ENCODE measurements at places on chromosomes 2 and 18. TPM values are rescaled to one million over a fixed set of nuclear protein-coding genes. Genes with fewer than 3 reads are reported as not detected.
A peak's percentile ranks its signal among the peaks of the same experiment; 100 is the strongest.

- H3K27me3 ChIP-seq: no peaks in the 10 kb centered on the region
- H3K4me1 ChIP-seq: no peaks in the 10 kb centered on the region
- no peak overlapping the region for H3K4me3 ChIP-seq
- DNase-seq: no peak
- no peak overlapping the region for H3K27ac ChIP-seq
Observed at GRCh38 chr2:29042561-29043075, 31.7 kb downstream of the PCARE start.

NYAP2 gene
- total RNA-seq: not detected

GRCh38 chr2:75459565-75460310 lies 101.0 kb downstream of the EVA1A start:
- no peak overlapping the region for H3K4me3 ChIP-seq
- DNase-seq: no peak
- no peaks in the 10 kb centered on the region for H3K4me1 ChIP-seq
- no peaks in the 10 kb centered on the region for H3K36me3 ChIP-seq
- no peaks in the 10 kb centered on the region for H3K27me3 ChIP-seq

GRCh38 chr2:7956126-7956689 lies 725.6 kb upstream of the ID2 start:
- H3K36me3 ChIP-seq: no peaks in the 10 kb centered on the region
- no peaks in the 10 kb centered on the region for H3K27me3 ChIP-seq
- no peak overlapping the region for H3K27ac ChIP-seq
- H3K4me1 ChIP-seq: no peaks in the 10 kb centered on the region
- no peak for DNase-seq
- no peak overlapping the region for H3K4me3 ChIP-seq

- H3K4me3 ChIP-seq: no peak overlapping the region
- H3K36me3 ChIP-seq: no peaks in the 10 kb centered on the region
- DNase-seq: no peak
- no peak overlapping the region for H3K27ac ChIP-seq
Observed at GRCh38 chr2:68103709-68104055, 40.9 kb upstream of the C1D start.

DNA sequence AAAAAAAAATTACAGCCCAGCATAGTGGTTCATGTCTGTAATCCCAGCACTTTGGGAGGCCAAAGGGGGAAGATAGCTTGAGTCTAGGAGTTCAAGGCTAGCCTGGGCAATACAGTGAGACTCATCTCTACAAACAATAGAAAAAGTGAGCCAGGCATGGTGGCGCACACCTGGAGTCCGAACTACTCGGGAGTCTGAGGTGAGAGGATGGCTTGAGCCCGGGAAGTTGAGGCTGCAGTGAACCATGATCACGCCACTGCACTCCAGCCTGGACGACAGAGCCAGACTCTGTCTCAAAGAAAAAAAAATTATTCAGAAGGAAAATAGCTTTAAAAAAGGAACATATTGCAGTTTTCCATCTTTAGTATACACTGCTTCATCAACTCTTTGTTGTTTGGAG lies 47.8 kb downstream of the CYP27C1 start:
- no peaks in the 10 kb centered on the region for H3K4me1 ChIP-seq
- no peaks in the 10 kb centered on the region for H3K27me3 ChIP-seq
- H3K27ac ChIP-seq: no peak overlapping the region
- no peak for DNase-seq
- no peaks in the 10 kb centered on the region for H3K36me3 ChIP-seq
- H3K4me3 ChIP-seq: no peak overlapping the region

DNA sequence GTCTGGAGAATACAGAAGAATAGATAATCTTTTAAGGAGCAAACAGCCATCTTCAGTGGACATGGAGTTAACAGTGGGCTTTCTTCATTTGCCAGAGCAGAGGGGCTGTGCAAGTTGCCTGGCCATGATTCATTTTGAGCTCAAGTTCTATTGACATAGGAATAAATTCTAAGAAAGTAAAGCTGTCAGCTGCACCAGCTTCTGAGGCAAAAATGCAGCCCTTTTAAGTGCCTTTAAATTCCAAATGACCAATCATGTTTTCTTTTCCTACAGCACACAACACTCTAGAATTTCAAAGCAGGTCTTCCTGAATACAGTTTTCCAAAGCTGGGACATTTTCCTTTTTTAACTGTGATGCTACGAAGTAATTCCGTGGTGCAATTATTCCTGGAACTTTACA lies 246.4 kb upstream of the NT5C1B start:
- no peaks in the 10 kb centered on the region for H3K36me3 ChIP-seq
- H3K4me1 ChIP-seq: peaks cover 12% of the 10 kb centered on the region
- H3K4me3 ChIP-seq: no peak overlapping the region

- H3K4me1 ChIP-seq: no peaks in the 10 kb centered on the region
- H3K4me3 ChIP-seq: no peak overlapping the region
- H3K27me3 ChIP-seq: no peaks in the 10 kb centered on the region
- no peak overlapping the region for H3K27ac ChIP-seq
- DNase-seq: no peak
Observed at GRCh38 chr2:31328026-31328425, 86.5 kb downstream of the XDH start.

CASP10 gene
- total RNA-seq: 7.8 TPM

- H3K4me3 ChIP-seq: no peak overlapping the region
- no peak overlapping the region for H3K27ac ChIP-seq
- H3K27me3 ChIP-seq: no peaks in the 10 kb centered on the region
- no peak for DNase-seq
Observed at GRCh38 chr2:37244017-37244416, 12.6 kb downstream of the NDUFAF7 start.

DNA sequence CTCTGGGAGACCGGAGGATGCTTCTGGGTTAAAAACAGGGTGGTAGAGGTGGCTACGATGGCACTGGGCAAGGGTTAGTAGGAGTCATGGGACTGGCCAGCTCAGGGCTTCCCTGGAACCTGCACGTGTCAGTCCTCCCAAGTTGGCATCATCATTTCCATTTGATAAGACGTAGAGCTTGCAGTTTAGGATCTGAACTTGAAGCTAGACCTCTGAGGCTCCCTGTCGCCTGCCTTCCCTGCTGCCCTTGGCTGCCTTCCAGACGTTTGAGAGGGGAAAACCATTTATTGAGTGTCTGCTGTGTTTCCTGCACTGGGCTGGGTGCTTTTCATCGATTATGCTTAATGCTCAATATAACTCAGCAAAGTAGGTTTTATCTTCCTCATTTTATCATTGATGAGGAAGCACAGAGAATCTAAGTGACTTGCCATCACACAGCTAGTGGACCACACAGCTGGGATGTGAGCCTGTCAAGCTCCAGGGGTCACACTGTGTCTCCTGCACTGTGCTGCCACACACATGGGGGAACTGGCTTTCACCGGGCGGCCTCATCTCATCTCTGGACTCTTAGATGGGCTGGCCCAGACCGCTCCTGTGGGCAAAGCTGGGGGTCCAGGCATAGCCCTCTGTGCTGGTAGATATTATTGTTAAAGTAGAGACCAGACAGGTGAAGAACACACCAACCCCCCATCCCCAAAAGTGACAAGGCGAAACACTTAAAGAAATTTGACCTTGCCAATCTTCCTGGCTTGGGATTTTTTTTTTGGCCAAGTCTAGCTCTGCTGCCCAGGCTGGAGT lies 7.8 kb downstream of the NT5DC4 start:
- DNase-seq: no peak
- no peak overlapping the region for H3K27ac ChIP-seq
- H3K27me3 ChIP-seq: no peaks in the 10 kb centered on the region
- no peaks in the 10 kb centered on the region for H3K4me1 ChIP-seq

GRCh38 chr2:162092658-162093556 lies 18.9 kb upstream of the DPP4 start:
- H3K36me3 ChIP-seq: no peaks in the 10 kb centered on the region
- H3K27me3 ChIP-seq: no peaks in the 10 kb centered on the region
- no peak overlapping the region for H3K4me3 ChIP-seq
- no peaks in the 10 kb centered on the region for H3K4me1 ChIP-seq
- no peak for DNase-seq

- H3K36me3 ChIP-seq: no peaks in the 10 kb centered on the region
- H3K27ac ChIP-seq: no peak overlapping the region
- H3K4me1 ChIP-seq: no peaks in the 10 kb centered on the region
- H3K4me3 ChIP-seq: no peak overlapping the region
- DNase-seq: no peak
Observed at GRCh38 chr18:58378411-58379379, 250.2 kb downstream of the ALPK2 start.

- peaks cover 6% of the 10 kb centered on the region for H3K4me1 ChIP-seq
- DNase-seq: no peak
- no peak overlapping the region for H3K4me3 ChIP-seq
- H3K27me3 ChIP-seq: no peaks in the 10 kb centered on the region
Observed at GRCh38 chr2:189631849-189632248, 29.4 kb upstream of the ASNSD1 start.

GRCh38 chr2:21382701-21383520 lies 259.1 kb downstream of the TDRD15 start:
- no peaks in the 10 kb centered on the region for H3K4me1 ChIP-seq
- DNase-seq: no peak
- no peaks in the 10 kb centered on the region for H3K36me3 ChIP-seq
- H3K4me3 ChIP-seq: no peak overlapping the region

DNA sequence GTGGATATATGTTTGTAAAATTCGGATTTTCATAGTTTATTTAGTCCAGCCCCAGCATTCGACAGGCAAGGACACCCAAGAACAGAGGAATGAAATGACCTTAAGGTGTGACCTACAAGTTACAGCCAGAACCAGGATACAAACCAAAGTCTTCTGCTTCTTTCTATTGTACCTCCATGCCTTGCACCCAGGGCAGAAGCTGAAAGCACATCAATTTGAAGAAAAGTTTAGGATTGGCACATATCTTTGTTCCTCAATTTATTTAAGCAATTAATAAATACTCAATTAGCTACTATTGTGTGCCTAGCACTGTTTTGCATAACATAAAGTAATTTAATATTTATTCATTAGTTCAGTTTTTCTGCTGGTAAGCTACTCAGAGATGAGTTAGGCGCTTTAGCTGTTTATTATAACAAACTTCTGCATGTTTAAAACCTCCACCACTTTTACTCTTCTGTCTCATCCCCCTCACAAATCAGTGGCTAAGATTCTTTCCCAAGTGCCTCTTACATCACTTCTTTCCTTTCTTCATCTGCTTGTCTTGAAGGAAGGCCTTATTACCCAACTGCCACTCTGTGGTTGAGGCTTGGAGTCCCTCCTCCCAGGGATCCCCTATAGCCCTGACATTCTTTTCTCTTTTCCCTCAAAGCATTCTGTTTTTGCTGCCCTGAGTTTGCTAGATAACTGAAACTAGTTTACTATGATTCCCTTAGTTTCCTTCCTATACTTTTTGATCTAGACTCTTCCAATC lies 37.1 kb upstream of the DARS1 start:
- no peak overlapping the region for H3K27ac ChIP-seq
- no peaks in the 10 kb centered on the region for H3K4me1 ChIP-seq
- no peak for DNase-seq
- no peaks in the 10 kb centered on the region for H3K27me3 ChIP-seq
- no peaks in the 10 kb centered on the region for H3K36me3 ChIP-seq

- H3K4me1 ChIP-seq: no peaks in the 10 kb centered on the region
- H3K36me3 ChIP-seq: no peaks in the 10 kb centered on the region
- H3K27ac ChIP-seq: no peak overlapping the region
- DNase-seq: no peak
- H3K4me3 ChIP-seq: no peak overlapping the region
Observed at GRCh38 chr18:31401156-31402025, 24.8 kb downstream of the DSG4 start.

DNA sequence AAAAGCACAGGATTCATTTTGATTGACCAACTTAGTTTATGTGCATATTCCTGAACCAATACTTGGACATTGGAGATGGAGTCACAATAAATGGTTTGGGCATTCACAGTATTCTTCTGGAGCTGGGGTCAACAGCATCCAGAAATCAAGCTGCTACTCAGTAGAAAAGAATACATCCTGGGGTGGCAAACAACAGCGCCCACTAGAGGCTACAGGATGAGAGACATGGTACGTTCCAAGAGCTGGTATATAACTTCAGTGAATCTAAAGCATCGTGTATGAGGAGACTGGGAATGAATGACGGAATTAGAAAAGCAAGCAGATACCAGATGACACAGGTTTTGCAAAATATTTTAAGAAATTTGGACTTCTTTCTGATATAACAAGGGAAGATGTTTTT lies 142.9 kb upstream of the FIGN start:
- peak overlapping the region; percentile 14 for H3K27ac ChIP-seq
- H3K4me1 ChIP-seq: peaks cover 4% of the 10 kb centered on the region
- no peak overlapping the region for H3K4me3 ChIP-seq
- no peaks in the 10 kb centered on the region for H3K36me3 ChIP-seq
- no peak for DNase-seq

GRCh38 chr2:232781765-232782164 lies 5.4 kb upstream of the KCNJ13 start:
- H3K27me3 ChIP-seq: no peaks in the 10 kb centered on the region
- H3K36me3 ChIP-seq: peaks cover 9% of the 10 kb centered on the region
- no peak overlapping the region for H3K4me3 ChIP-seq
- H3K4me1 ChIP-seq: no peaks in the 10 kb centered on the region

All from ascending aorta (tissue), 2 donors.